ENCODE measurements at places on chromosomes 5 and 9.

GRCh38 chr5:38208782-38209378, 49.5 kb upstream of the EGFLAM start:
- DNase-seq = no peak

DNA sequence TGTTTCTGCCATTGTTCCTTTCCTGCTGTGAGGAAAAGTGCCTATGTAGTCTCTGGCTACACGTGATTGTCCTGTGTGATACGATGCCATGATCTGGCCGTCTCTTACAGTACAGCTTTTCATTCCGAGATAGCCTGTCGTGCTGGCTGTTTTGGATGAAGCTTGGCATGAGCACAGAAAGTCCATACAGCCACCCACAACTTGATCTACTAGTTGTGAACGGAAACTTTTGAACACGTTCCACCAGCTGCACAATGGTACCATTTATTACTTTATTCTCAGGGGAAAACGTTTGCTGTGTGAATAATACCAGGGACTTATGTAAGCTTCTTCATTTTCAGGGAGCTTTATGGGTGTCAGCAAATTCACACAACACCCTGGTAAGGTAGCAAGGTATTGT, 217.6 kb upstream of the ANKRD55 start:
- DNase-seq = no peak

GRCh38 chr5:1765141-1765879, 34.3 kb downstream of the MRPL36 start:
- DNase-seq = no peak

DNA sequence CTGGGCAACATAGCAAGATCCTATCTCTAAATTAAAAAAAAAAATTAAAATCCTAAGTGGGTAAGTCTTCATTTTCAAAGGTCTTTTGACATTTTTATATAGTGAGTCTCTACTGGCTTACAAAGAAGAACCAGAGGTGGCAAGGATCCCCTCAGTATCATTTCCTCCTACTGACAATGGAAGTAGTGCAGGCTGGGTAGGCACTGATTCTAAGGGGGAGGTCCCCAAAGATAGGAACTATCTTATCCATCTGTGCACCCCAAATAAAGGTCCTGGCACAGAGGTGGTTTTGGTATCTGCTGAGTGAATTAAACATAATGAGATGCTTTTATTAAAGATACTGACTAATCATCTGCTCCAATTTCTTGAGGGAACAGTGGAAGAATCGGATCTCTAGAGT, 4.2 kb downstream of the FAM193B start:
- no peak for DNase-seq

DNA sequence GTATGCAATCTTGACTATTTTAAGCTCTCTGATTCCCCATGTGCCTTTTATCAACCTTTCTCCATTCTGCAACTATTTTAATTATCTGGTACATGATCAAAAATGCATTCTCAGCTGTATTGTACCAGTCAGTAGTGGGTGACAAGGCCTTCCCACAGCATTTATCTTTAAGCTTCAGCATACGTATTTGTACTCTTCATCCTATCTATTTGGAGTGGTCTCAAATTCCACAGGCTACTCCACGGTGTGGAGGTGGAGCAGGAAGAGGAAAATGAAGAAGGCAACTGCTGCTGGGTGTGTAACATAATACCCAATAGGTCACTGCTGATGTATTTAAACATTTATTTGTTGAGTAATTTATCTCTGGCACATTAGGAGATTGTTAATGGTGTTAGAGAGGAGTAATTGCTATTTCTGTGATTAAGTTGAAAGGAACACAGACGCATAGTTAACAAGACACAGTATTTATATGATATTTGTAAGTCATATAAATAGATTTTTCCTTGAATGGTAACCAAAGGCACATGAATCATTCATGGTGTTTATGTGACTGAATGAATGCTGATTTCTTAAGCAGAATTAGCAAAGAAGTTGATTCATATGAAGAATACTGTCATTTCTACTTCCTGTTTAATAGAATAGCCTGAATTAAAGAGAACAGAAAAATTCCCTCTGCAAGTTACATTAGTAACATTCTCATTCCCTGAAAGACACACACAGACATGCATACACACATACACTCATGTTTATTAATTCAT, 153.8 kb upstream of the NR3C1 start:
- DNase-seq = no peak

GRCh38 chr5:14847471-14847870, 24.1 kb downstream of the ANKH start:
- no peak for DNase-seq

- DNase-seq = no peak
Measured at GRCh38 chr5:156036640-156037039, 290.3 kb upstream of the SGCD start.

GRCh38 chr5:133360693-133361472, 251.5 kb downstream of the FSTL4 start:
- DNase-seq = no peak

- peak; percentile 81 for DNase-seq
Measured at GRCh38 chr5:178279723-178280438, 47.3 kb upstream of the PHYKPL start.

GRCh38 chr9:8660383-8660782, 860.8 kb upstream of the DMAC1 start:
- DNase-seq = no peak

GRCh38 chr9:132486706-132487350, 76.8 kb downstream of the CFAP77 start:
- peak; percentile 78 for DNase-seq

- no peak for DNase-seq
Measured at GRCh38 chr5:68405026-68405684, 189.6 kb downstream of the PIK3R1 start.

DNA sequence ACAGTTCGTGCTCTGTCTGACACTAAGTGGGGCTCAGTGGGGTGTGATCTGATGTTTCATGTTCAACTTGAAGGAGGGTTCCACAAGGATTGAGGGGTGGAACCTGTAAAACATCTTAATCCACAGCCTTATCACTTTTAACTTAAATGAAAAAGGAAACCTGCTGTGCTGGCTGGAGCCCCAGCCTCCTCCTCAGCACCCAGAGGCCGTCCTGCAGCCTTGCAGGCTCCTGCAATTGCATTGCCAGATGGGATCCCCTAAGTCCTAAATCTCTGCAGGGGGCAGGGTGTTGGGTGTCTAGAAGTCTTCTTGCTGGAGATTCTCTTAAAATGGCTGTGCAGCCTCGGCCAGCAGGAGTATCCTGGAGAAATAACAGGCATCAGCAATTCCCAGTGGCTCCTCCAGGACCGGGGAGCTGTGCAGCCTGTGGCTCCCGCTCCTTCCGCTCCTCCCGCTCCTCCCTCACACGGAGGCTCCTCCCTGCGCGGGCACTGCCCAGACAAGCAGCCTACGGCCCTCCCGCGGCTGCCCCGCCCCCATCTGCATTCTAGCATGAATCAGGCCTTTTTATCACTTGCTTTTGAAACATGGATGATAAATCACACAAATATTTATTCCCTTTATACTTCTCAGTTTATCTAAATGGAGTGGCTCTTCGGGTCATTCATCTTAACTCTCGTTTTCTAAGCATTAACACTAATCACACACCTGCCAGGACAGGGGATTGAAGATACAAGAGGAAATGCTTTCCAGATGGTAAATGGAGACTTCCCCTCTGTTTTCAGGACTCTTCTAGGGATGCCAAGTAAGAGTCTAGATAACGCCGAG, 131.0 kb downstream of the ADAMTS16 start:
- DNase-seq = no peak

DNA sequence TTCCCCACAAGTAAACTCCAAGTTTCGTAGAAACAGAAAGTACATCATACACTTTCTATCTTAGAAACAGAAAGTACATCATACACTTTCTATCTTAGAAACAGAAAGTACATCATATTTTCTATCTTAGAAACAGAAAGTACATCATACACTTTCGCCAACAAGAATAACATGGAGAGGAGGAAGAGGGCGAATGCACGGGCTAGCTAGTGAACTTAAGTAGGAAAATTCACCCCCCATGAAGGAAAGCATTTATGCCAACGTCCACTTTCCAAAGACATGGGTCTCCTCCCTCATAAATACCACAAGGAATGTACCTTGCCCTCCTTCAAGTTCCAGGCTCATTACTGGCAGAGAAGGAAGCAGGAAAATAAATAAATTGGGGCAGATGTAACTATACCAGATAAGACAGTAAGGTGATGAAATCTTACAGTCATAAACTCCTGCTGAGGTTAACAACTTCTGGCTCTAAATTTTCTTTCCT, 64.7 kb downstream of the FRMD3 start:
- no peak for DNase-seq

- no peak for DNase-seq
Measured at GRCh38 chr5:172469697-172470096, 15.4 kb upstream of the SH3PXD2B start.

DNA sequence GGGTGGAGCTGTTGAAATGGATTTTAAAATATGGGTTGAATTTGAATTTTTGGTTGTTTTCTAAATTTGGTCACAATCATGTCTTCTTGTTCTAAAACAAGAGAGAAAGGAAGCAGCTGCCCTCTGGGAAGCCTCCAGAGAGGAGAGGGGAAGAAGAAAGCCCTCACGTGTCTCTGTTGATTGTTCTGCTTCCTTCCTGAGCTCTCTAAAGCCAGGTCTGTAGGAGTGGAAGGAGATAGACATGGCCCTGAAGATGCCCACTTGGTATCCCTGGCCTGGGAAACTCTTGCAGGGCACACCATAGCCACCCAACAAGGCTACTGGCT, 59.6 kb downstream of the GALNT12 start:
- DNase-seq = no peak

- no peak for DNase-seq
Measured at GRCh38 chr5:94968507-94969095, 316.3 kb downstream of the MCTP1 start.

- no peak for DNase-seq
Measured at GRCh38 chr5:142014911-142015584, 2.2 kb upstream of the GNPDA1 start.

GRCh38 chr9:131094622-131095021, 1.7 kb upstream of the AIF1L start:
- no peak for DNase-seq

GRCh38 chr5:72378639-72379289, 58.6 kb downstream of the PTCD2 start:
- DNase-seq = no peak

- DNase-seq = no peak
Measured at GRCh38 chr5:149770236-149770635, 40.1 kb downstream of the PPARGC1B start.

GRCh38 chr9:90019626-90020025, 414.8 kb downstream of the GADD45G start:
- DNase-seq = no peak

DNA sequence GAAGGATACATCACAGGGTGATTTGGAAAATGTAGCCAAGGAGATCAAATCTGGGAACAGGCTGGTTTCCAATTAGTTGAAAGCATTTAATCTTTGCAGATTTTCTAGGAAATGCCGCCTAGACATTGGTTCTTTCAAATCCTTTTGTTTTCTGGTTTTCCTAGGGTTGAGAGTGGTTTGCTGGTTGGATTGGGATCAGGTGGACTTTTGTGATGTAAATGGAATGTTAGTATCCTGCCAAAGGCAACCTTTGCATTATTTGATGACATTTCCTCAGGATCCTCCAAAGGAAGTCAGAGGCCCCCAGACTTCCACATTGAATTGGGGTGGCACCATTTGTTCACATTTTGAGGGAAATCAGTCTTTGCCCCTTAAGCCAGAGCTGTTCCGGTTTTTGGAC, 245.5 kb upstream of the RPS23 start:
- no peak for DNase-seq

DNA sequence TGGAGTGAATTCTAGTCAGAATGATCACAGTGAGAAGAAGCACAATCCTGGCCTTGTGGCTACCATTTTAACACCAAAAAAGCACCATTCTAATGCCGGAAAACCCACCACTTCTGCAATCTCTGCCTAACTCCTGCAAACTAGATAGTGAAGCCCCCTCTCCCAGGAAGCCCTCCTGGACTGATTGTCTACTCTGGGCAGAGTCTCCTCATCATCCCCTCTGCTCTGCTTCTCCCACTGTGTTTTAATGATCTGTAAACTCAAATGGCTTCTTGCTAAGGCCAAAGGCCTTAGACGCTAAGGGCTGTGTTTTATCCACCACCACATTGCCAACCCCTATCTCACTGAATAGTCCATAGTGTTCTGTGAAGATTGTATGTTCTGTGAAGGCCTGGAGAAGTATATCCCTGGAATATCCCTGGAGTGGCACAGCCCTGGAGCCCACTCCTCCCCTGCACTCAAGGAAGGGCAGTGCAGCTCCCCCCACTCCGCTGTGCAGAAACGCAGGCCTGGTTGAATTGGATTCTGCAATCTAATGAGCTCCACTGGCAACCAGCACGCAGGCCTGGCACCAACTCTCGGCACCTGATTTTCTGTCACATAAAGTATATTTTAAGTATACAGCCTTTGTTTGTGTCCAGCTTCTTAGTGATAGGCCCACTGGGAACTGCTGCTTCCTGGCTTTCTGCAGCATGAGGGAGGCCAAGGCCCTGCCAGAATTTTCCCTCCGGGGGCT, 126.3 kb downstream of the ATPSCKMT start:
- no peak for DNase-seq

GRCh38 chr5:180214870-180215770, 6.1 kb upstream of the RASGEF1C start:
- no peak for DNase-seq

- DNase-seq = no peak
Measured at GRCh38 chr9:91741522-91741921, 208.5 kb downstream of the ROR2 start.

DNA sequence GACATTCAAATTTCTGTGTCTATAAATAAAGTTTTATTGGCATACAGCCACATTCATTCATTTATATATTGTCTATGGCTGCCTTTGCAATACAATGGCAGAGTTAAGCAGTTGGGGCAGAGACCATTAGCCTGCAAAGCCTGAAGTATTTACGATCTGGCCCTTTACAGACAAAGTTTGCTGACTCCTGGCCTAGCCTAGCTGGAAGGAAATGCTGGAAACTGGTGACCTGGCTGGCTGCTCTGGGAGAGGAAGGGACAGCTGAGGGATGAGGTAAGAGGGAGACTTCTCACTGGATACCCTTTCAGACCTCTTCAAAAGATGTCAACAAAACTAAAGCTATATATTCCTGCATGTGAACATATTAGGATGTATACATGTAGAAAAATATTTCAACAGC, 66.0 kb upstream of the PPARGC1B start:
- DNase-seq = no peak

DNA sequence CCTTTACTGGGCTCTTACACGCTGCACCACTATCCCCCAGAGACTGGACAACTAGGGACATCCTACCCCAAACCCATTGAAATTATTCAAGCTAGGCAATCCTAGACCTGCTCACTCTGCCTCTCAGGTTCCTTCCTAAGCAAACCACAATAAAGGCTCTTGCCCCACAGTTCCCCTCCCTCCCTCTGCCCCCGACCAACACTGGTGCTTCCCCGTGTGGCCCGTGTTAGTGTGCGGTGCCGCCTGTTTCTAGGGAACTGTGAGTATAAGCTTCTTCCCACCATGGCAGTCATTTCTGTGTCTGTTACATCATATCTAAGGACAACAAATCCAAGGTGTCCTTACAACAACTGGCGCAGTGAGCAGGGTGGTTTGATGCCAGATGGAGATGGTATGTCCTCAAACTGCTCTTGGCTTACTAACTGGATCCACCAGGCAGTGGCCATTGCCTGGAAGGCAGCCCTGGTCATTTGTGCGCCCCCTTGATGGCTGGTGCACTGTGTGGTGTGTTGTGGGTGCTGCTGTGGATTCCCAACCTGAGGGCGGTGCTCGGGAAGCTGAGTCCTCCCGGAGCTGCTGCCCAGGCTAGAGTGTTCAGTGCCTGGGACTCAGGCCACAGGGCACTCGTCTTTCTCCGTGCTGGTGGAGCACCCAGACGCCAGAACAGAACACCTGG, 8.4 kb upstream of the MXD3 start:
- no peak for DNase-seq

Data from stimulated activated effector memory CD8-positive, alpha-beta T cell treated with anti-CD3 and anti-CD28 coated beads, Interleukin-12 subunit alpha, Interleukin-12 subunit beta, amount 100 ng/mL, for 72 hours (primary cell).